ENCODE measurements at places on chromosomes 3 and 15.

- no peak for DNase-seq
These were observed 67.5 kb upstream of the MME start for GRCh38 chr3:155012584-155012983.

GRCh38 chr3:161008086-161008485 is 97.1 kb downstream of the B3GALNT1 start:
- no peak for DNase-seq

GRCh38 chr3:194579091-194579606 is 54.1 kb downstream of the TMEM44 start:
- no peak for DNase-seq

DNA sequence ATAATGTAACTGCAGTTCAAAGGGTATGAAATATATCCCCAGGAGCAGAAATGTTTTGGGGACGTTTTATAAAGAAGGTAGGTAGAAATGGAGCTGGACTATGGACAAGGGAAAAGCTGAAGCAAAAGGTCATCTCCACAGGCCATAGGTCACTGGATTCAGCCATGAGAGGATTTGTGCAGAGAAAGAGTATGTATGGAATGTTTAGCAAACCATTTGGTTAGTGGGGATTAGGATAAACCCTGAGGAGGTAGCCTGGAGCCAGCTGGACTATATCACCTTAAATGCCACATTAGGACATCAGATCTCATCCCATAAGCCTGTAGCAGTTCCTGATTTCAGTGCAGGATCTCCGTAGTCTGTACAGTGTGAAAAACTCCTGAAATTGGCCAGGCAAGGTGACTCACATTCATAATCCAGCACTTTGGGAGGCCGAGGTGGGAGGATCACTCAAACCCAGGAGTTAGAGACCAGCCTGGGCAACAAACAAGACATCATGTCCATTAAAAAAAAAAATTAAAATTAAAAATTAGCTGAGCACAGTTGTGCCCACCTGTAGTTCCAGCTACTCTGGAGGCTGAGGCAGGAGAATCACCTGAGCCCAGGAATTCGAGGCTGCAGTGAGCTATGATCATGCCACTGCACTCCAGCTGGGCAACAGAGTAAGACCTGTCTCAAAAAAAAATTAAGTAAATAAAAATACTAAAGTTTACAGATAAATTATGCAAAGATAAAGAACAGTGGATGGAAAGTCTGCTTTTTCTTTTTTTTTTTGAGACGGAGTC is 4.7 kb downstream of the IP6K1 start:
- no peak for DNase-seq

GRCh38 chr3:31432897-31433678 is 99.6 kb upstream of the STT3B start:
- DNase-seq = no peak

DNA sequence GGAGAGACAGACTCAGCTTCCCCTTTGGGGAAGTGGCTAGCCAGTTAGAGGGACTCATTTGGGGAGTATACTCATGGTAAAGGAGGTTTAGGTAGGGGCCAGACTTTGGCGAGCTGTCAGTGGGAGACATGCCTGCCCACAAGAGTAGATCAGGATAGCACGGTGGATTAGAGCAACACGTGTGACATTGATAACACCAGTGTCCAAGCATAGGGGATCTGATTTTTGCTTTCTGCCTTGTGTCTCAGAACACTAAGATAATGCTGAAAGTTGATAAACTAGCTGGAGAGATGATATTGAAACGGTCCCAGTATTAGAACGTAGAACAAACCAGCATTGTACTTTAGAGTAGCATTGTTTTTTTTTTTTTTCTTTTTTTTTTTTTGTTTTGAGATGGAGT is 25.9 kb downstream of the MAP6D1 start:
- DNase-seq = no peak

- no peak for DNase-seq
These were observed 322.8 kb downstream of the ZNF621 start for GRCh38 chr3:40847551-40847992.
